ENCODE measurements at places on chromosomes 4 and X. TPM values are rescaled to one million over a fixed set of nuclear protein-coding genes. Genes with fewer than 3 reads are reported as not detected.

The PCSK1N gene
- not detected for total RNA-seq

DNA sequence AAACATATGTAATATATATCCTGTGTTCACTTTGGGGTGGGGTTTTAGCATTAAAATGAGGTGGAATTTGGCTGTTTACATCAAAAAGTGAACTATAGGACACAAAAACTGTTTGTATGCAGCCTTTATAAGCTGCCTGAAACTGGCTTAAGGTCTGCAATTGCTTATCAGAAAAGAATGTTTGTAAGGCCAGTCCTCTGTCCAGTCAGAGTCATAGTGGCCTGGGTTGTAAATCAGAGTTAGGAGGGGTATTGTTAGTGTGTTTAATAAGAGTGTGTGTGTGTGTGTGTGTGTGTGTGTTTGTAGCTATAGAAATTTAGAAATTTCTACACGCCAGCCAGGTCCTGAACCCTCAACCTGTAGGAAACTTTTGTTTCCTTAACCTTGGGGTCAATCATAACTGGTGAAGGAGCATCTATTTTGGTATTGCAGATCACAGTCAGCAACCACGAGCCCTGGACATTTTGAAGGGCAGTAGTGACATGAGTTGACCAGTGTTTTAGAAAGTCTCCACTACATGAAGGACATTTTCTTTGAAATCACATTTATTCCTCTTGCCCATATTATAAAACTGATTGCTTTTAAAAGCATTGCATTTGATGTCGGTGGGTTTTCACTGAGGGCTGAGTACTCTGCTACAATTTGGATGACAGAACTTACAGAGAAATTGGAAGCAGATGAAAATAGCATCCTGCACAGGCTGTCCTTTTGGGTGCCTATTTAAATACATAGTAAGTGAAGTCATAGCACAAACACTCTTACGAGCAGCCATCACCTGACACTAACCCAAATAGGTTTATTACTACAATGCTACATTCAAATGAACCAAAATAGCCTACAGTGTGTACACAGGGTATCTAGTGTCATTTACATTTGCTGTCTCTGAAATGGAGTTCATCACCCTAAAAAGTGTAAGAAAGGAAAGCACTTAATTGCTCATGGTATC, 11.2 kb upstream of the TMEM154 start:
- DNase-seq, result no peak

The ZNF630 gene
- total RNA-seq, result 2.7 TPM

The NUP62CL gene
- 2.5 TPM for total RNA-seq

The MAGED4 gene
- total RNA-seq, result 0.72 TPM
